8988T (cell line): ENCODE measurements at places on chromosomes 13 and 19.

DNA sequence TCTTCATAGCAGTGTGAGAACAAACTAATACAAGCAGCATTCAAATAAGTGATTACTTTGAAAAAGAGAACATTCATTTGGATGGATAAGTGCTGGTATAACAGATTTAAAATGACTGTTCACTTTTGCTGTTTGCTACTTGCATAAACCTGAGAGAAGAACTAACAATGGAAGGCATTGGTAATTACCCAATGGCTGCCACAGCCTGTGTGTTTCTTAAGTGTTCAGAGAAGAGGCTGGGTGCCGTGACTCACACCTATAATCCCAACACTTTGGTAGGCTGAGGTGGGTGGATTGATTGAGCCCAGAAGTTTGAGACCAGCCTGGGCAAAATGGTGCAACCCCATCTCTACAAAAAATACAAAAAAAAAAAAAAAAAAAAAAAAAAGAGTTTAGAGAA is 4.9 kb upstream of the TEX26 start:
- no peak for DNase-seq

GRCh38 chr19:15142313-15142712 is 35.1 kb downstream of the SYDE1 start:
- DNase-seq: no peak

- DNase-seq: peak; percentile 56
Measured at GRCh38 chr13:51583875-51584730, at the start of gene WDFY2. Gene WDFY2 (plus strand): TSS chr13:51584462. CDS start chr13:51584688, 226 bp downstream.

GRCh38 chr13:111945086-111945485 is 121.9 kb upstream of the SOX1 start:
- no peak for DNase-seq

DNA sequence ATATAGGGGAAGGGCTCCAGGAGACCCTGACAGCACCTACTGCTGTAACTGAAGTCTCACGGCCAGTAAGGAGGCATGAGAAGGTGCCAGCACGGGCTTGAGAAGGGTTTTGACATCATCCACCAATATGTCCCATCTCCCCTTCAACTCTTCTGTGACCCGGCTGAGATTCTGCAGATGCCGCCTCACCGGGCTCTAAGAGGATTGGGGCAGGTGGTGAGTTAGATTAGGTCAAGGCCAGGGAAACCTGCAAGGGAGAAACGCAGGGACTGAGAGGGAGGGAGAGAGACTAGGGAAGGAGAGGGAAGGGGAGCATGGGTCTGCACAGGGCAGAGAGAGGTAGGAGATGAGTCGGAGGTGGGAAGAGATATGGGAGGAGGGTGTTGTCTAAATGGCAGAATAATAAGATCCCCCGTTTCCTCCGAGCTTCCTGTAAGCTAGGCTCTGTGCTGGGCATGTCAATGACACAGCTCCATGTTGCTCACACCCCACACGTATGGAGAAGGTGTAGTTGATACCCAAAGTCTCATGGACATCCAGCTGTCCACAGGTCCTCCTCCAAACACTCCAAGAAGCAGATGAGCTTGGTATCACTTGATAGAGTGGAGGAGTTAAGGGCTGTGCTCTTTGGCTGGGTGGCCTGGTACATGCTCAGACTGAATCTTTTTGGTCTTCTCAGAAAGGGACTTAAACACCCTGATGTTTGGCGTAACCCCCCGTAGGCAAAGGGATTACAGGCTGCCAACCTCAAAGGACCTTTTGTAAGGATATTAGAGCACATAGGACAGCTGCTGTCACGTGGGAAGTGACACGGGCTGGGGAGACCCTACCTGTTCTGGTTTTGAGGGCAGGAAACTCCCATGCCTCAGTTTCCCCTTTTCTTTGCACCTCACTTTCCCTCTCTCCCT is 6.1 kb downstream of the TPRX1 start:
- DNase-seq: no peak

GRCh38 chr13:39892721-39893685 is 237.5 kb downstream of the COG6 start:
- DNase-seq: no peak

DNA sequence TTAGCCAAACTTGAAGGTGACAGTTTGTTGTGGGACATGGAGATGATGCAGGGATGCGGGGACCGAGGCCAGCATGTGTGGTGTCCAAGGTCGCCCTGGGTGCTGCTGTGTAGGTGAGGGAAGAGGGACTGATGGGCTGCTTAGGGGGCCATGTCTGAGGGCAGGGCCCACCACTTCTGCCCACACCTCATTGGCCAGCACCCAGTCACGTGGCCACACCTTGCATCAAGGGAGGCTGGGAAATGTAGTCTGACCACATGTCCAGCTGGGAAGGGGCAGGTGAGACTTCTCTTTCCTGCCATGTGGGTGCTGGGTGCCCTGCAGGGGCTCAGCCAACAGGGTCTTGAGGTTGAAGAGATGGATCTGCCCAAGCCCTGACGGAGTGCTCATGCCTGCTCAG is 88.9 kb downstream of the KDM4B start:
- peak; percentile 91 for DNase-seq

- peak; percentile 61 for DNase-seq
Measured at GRCh38 chr13:110137680-110138009, 169.3 kb downstream of the COL4A1 start.

GRCh38 chr19:2561221-2561620 is 85.3 kb downstream of the GADD45B start:
- no peak for DNase-seq
